Hematopoietic multipotent progenitor cell treated with erythropoietin and hydrocortisone succinate and interleukin-3 and kit ligand, for 6 days (in vitro differentiated cells): ENCODE measurements at places on chromosomes 12 and 14.

DNA sequence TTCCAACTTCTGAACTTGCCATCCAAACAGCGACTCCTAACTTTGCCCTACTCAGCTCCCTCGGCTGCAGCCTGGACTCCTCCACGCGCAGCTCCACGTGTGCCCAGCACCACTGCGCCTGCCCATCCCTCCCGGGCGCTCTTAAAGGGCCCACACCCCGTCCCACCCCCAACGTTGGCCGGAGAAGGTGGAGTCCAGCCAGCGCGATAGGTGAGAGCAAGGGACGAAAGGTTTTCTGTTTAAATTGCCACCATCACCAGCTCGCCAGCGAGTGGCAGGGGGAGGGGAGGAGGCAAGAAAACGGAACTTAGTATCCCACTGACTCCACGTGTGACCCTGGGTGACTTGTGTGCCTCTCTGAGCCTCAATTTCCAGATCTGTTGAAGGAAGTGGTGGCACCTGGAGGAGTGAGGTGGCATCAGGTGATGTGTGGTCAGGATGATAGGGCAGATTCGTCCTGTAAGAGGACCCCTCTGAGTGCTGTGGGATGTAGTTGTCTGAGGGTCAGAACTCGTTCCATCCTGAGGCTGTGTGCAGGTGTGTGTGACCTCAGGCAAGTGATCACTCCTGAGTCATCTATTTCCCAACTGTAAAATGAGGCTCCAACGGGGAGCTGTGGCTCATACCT, 59.7 kb downstream of the TRPV4 start:
- no peak for DNase-seq

- peak; percentile 16 for DNase-seq
Observed at GRCh38 chr14:68628605-68629310, 164.1 kb downstream of the ZFP36L1 start.

- peak; percentile 67 for DNase-seq
Observed at GRCh38 chr12:68446901-68447796, 115.0 kb upstream of the MDM1 start.

DNA sequence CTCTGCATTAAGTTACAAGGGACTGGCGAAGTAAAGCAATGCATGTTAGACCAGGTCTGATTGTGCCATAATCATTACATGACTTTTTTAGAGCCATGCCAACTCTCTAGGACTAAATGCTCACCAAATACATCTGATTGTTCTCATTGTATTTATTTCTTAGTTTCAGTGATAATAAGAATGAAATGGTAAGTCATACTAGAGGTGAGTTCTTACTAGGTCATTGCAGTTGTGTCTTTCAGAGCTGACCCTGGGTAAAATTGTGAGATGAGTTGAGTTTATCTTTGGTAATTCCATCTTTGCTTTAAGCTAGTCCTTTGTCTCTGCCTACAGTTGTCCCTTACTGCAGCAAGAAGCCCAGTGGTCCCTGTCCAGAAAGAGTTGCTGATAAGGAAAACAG, 73.2 kb downstream of the PRKCH start:
- DNase-seq = no peak

GRCh38 chr14:70149596-70150165, 39.1 kb downstream of the SLC8A3 start:
- no peak for DNase-seq

GRCh38 chr14:90213099-90213748, 43.1 kb upstream of the PSMC1 start:
- no peak for DNase-seq

DNA sequence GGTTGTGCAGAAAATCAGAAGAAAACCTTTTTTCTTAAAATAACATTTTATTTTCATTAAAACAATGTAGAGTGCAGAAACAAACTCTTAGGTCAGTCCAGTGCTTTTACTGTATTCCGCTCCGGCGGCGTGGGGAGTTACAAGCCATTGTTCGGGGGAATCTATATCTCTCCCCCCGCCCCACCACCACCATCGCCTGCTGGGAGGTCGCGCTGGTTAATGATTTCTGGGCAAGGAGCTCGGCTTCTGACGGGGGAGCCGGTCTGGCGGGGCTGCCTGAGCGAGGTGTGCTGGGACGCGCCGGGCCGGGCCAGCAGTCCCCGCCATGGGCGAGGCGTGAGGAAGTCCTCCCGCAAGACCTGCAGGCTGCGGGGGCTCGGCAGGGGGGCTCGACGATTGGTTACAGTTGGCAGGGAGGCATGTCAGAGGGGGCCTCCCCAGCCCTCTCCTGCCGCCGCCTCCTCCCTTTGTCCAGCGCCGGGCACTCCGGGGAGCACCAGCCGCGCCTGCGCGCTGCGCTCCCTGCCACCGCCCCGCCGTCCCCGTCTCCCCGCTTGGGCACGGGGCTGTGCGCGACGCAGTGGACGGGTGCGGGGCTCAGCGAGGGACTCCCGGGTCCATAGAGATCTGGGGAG, 1.0 kb upstream of the DUSP6 start:
- DNase-seq = peak; percentile 51

- DNase-seq = no peak
Observed at GRCh38 chr12:81085832-81086231, 8.0 kb downstream of the ACSS3 start.

GRCh38 chr12:49912345-49913255, 8.9 kb upstream of the FAIM2 start:
- DNase-seq = no peak

DNA sequence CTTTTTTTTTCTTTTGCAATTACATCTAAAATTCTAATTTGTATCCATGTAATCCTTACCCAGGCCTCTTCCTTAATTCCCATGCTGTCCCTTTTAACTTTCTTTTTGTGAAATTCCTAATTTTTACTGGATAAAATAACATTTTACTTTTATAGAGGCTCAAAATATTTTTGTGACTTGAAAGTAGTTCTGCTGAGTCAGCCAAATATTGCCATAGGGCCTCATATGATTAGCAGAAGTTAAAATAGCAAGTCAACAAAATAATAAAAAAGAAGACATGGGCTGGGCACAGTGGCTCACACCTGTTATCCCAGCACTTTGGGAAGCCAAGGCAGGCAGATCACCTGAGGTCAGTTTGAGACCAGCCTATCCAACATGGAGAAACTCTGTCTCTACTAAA, 2.0 kb downstream of the C3AR1 start:
- peak; percentile 39 for DNase-seq

DNA sequence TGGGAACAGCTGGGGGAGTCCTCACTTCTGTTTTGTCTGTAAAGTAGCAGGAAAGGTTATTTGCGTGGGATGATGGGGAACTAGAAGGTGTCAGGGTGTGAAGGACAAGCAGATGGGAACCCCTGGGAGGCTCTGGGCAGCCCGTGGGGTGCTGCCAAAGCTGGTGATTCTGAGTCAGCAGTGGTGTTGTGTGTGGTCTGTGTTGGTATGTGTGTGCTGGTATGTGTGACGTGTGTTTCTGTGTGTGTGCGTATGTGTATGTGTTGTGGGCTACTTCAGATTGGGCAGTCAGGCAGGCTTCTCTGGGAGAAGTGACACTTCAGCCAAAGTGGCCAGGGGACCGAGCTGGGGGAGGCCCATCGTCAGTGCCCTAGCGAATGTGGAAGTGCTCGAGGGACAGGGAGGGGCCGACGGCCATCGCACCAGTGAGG, 15.3 kb upstream of the BDKRB2 start:
- DNase-seq = no peak

- DNase-seq = no peak
Observed at GRCh38 chr14:75568791-75569190, 9.6 kb upstream of the FLVCR2 start.

- DNase-seq = no peak
Observed at GRCh38 chr12:106120519-106121105, 18.1 kb downstream of the NUAK1 start.

GRCh38 chr12:27861428-27862167, 81.6 kb upstream of the MANSC4 start:
- DNase-seq = no peak

- DNase-seq = no peak
Observed at GRCh38 chr12:22447223-22447622, 97.1 kb downstream of the C2CD5 start.

GRCh38 chr14:105066240-105067071, 1.2 kb upstream of the GPR132 start:
- no peak for DNase-seq

DNA sequence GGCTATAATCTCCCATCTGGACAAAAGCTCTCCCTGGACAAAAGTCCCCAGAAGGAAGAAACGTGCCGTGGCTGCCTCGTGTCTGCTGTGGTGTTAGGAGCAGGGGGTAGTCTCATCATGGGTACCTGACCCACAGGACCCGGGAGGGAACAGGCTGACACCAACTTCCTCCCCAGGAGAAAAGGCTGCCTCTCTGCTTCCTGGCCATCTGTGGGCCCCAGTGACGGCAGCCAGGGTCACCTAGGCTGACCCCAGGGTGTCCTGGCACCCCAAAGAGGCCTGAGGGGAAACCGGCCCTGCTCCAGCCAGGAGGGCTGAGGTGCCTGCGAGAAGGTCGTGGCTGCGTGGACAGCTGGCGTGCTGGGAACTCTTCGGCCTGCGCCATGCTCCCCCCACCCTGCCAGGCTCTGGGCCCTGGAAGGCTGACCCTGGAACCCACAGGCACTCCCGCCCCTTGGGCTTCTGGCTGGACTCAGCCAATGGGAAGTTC, 133.9 kb downstream of the RFLNA start:
- no peak for DNase-seq

DNA sequence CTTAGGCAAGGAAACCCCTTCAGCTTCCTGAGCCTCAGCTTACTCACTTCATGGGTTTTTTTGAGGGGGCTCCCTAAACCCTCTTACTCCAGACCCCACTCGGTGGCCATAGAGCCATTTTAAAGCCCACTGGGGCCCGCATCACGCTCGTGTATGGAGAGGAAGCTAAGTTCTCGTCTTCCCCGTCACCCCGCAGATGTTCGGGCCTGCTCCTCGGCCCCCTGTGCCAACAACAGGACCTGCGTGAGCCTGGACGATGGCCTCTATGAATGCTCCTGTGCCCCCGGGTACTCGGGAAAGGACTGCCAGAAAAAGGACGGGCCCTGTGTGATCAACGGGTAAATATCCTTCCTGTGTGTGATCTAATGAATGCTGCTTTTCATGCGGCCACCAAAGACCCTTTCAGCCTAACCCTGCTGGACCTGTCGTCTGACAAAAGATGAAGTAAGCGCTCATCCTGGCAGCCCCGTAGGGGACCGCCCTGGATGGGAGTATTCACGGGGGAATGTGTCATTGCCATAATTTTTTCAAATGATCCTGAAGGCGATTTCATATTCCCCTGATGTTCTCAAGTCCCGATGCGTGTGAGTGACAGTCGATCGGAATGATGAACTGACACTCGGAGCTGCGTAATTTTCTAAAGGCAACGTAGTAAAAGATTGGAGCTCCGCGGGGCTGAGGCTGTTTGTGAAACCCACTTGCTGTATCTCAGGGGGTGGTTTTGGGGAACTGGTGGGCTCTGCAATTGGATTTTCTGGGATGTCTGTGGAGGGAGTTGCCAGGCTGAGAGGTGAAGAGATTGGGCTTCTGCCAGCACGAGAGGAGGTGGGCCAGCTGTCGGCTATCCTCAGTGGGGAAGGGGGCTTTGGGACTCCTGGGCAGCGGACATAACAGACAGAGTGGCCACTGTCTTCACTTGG, 5.4 kb downstream of the DLK1 start:
- no peak for DNase-seq

GRCh38 chr14:39755269-39755878, 323.1 kb upstream of the FBXO33 start:
- DNase-seq = no peak

GRCh38 chr12:20443792-20444191, 75.5 kb downstream of the PDE3A start:
- DNase-seq = no peak
